Naive thymus-derived CD8-positive, alpha-beta T cell (primary cell): ENCODE measurements at places on chromosomes 2 and 18.

GRCh38 chr2:46776687-46777327, 138.8 kb downstream of the MCFD2 start:
- peak; percentile 28 for DNase-seq

DNA sequence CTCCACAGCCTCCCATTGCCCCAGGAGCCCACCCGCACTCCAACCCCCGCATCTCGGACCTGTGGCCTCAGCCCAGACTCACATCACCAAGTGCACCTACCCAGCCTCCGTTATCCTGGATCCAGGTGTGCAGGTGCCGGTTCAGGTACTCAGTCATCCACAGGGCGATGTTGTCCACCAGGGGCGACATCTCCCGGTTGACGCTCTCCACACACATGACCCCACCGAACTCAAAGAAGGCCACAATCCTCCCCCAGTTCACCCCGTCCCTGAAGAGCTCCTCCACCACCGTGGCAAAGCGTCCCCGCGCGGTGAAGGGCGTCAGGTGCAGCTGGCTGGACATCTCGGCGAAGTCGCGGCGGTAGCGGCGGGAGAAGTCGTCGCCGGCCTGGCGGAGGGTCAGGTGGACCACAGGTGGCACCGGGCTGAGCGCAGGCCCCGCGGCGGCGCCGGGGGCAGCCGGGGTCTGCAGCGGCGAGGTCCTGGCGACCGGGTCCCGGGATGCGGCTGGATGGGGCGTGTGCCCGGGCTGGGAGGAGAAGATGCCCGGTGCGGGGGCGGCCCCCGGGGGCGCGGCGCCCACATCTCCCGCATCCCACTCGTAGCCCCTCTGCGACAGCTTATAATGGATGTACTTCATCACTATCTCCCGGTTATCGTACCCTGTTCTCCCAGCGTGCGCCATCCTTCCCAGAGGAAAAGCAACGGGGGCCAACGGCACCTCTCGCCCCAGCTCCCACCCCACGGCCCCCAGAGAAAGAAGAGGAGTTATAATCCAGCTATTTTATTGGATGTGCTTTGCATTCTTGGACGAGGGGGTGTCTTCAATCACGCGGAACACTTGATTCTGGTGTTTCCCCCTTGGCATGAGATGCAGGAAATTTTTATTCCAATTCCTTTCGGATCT, 1.3 kb downstream of the BCL2 start:
- DNase-seq: peak; percentile 63

DNA sequence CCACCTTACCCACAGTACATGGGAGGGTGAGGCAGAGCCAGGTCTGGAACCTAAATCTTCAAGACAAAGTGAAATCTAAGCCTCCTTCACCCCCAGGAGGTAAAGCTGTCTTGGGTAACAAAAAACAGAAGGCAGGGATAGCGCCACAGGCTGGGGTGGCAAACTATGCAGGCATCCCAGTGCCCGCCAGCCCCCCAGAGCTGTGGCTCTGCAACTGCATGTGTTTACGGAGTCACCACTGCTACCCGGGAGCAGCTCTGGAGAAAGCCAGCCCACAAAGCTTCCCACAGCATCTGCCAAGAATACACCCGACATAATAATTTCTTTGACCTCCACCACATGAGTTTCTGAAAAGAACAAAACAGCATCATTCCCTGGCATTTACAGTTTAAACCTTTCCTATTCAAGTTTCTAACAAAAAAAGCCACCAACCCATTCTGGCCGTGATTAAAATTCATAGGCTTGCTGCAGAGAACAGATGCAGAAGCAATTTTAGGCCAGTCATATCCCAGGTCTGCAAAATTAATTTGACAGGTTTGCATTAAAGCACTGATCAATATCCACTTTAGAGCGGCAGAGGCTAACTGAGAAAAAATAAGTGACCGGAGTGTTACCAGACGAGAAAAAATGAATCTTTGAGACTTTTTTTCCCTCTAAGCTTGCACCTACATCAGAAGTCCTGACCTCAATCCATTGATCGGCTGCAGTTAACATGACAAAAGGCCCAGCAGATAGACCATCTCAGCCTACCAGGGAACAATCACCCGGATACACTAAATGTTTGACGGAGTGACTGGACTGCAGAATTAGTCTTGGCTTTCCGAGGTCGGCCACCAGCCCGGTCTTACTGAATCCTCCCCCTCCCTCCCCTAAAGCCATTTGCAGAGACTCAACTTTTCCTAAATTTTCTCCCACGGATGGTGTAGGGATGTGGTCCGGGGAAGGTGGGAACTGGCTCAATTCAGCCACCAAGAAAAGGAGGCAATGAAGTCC, 309.6 kb upstream of the SKOR2 start:
- no peak for DNase-seq

- DNase-seq: no peak
Observed at GRCh38 chr2:19224011-19224410, 134.4 kb downstream of the OSR1 start.

DNA sequence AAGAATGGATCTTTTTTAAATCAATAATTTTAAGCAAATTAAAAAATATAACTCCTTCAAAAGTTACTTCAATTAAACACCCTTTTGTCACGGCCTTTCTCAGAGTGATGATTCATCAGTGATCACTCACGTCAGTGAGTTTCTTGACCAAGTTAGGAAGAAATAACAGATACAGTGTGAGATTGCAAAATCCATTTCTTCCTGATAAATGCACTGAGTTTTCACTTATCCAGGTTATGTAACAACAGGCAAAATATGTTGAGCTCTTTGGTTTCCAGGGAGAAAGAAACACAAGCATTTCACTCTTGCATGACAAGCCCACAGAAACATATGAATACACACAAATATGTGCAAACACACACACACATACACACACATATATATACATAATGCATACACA, 195.9 kb upstream of the CYRIA start:
- DNase-seq: no peak

- DNase-seq: no peak
Observed at GRCh38 chr2:209314653-209315052, 109.2 kb upstream of the MAP2 start.

GRCh38 chr2:237662671-237663093, 35.3 kb downstream of the LRRFIP1 start:
- peak; percentile 49 for DNase-seq

DNA sequence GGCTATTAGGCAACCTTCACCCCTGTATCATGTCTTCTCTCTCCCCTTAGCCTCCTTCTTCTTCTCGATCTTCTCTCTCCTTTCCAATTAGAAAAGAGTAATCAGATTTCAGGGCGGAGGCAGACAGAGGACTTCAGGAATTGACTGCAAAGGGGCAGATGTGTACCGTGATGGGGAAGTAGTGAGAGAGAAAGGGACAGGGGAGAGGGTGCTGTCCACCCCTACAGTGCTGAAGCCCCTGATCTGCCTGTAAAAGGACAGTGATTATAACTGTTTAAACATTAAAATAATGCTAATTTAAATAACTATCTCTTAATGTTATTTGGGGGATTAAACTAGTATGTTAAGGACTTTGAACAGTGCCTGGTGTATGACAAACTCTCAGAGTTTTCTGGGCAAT, 178.5 kb downstream of the ACTR3 start:
- no peak for DNase-seq

GRCh38 chr18:22822024-22822423, 111.1 kb upstream of the RBBP8 start:
- no peak for DNase-seq

DNA sequence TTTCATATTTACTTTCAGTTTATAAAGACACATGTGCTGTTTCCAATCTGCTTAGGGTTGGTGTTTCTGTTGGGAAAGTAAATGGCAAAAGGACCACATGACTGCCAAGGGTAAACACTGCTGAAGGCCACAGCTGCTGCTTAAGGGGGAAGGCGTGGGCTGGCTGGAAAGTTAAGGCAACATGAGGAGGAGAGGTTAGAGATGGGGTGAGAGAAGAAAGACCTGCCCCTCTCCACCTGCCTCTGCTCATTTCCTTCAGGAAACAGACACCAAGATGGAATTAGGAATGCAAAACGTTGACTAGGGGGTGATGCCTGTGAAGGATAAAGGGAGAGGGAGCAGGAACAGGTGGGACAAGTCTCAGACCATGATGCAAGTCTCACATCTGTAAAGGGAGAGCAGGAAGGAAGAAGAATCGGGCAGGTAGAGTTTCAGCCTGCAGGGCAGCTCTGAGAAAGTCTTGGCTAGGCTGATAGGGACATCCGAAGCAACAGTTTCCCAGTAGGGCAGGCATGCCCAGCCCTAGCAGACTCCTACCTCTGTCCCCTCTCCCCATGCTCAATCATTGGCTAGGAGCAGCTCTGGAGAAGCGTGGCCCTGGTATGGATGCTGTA, 86.0 kb downstream of the CDC42EP3 start:
- no peak for DNase-seq

- DNase-seq: no peak
Observed at GRCh38 chr2:140177086-140177485, 1396.9 kb upstream of the NXPH2 start.

DNA sequence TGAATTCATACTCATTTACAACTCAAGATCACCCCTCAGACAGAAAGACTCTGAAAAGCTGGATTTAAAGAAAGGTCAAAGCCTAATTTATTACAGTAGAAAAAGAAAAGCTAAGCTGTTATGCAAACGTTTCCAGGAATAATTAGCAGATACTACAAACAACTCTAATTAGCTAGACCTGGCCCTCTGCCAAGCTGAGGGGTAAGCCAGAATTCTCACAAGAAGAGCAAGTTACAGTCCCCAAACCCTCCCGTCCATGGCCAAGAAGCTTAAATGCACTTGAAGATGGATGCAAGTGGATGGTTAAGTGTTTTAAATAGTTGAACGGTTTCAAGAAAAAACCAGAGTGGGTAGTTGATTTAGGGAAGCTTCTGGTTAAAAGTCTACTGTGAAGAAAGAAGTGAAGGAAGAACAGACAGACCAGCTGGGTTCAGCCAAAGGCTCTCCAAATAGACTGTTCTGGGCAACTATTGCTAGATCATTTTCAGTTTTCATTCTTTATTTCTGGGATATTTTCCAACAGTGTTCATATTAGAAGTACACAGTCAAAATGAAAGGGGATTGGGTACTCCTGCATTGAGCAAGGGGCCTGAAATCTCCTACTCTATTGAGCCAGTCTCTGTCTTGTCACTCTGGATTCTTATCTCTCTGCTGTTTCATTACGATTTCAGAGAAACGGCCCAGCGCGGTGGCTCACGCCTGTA, 4.8 kb downstream of the LMAN2L start:
- DNase-seq: no peak

DNA sequence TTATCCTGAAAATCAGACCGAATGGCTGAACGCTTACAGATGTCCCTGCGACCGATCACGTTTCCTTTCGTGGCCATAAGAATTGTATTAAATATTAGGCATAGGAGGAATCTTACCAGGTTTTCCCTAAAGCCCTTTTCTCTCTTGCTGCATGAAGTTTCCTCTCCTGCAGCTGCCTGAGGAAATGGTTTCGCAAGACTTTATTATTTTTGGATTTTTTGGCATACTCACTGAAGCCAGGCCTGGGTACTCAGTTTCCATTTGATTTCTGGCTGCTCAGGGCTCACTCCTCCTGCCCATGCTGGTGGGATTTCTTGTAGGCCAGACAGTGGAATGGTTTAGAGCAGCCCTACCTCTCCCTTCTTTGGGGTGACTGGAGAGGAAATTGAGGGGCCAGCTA, 114.0 kb downstream of the KLHL29 start:
- DNase-seq: no peak

DNA sequence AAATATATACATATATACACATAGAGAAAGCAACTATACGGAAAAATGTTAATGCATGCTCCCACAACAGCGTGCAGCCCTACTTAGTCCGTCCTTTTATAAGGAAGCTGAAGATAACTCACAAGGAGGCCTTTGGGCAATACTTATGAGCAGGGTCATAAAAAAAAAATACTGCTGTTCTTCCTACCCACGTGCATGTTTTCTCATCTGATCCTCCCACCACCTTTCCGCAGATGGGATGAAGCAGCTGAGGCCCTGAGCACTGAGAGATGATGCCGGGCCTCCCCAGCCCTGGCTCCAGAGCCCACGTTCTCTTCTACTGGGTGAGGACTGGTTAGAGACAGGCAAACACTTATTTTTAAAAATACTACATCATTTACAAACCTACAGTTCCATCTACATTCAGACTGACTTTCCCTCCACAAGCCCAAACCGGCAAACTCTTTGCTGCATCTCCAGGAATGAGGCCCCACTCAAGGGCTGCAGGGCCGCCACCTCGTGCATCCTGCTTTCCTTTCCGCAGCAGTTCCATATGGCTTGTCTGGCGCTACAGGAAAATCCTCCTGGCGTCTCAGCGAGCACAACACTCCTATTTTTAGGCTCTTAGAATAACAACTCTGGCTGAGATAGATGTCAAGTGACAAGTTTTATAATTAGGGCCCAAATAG, 41.6 kb downstream of the TBC1D8 start:
- DNase-seq: no peak
